NCI-H146 (cell line): ENCODE measurements at places on chromosomes 1 and 21.

- no peak for DNase-seq
Measured at GRCh38 chr1:19533626-19534025, 48.3 kb upstream of the CAPZB start.

GRCh38 chr1:71399594-71399993 is 318.8 kb upstream of the ZRANB2 start:
- DNase-seq: no peak

DNA sequence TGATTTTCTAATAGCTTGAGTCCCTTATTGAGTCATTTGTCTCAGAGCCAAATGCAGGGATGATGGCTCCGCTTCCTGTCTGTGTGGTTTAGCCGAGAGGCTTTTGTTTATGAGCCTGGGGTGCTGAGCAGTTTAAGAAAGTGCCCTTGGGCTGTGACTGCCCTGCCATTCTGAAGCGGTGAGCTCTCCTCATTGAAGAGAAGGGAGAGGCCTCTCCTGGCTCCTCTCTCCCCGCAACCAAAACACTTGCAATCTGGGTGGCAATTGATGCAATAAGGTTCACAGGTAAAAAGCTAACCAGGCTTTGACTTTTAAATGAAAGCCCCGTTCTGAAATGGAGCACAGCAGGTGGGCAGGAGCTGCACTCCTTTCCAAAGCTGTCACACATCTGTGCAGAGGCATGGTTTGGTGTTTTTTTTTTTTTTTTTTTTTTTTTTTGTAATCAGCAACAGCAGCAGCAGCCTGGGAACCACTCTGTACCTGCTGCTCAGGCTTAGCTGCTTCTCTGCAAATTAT is 403.7 kb downstream of the SIPA1L2 start:
- peak; percentile 82 for DNase-seq

- DNase-seq: no peak
Measured at GRCh38 chr1:191582169-191582568, 576.1 kb upstream of the RGS18 start.

DNA sequence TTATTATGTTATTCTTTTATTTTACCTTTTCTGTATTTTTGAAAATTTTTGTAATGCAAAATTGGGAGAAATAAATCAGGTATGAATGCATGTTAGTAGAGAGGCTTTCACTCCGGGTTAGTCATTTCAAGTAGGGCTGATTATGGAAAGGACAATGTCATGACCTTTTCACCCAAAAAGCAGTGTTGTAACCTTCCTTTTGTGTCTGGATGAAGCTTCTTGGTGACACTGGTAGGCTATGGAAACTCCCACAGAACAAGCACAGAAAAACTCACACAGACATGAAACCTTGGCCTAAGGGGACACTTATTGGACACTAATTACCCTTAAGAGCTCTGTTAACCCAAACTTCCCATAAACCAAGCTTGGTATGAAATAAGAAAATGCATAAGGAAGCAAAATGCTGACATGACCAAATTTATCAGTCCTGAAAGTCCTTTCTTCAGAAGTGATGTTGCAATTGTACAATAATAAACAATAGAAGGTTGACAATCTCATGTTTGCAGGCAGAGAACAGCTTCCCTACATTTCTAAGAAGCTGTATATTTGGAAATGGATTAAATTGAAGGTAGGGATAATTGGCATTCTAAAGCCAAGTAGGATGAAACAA is 70.0 kb upstream of the KCNJ15 start:
- DNase-seq: no peak

GRCh38 chr1:53460666-53461322 is 1.6 kb downstream of the DMRTB1 start:
- DNase-seq: no peak

DNA sequence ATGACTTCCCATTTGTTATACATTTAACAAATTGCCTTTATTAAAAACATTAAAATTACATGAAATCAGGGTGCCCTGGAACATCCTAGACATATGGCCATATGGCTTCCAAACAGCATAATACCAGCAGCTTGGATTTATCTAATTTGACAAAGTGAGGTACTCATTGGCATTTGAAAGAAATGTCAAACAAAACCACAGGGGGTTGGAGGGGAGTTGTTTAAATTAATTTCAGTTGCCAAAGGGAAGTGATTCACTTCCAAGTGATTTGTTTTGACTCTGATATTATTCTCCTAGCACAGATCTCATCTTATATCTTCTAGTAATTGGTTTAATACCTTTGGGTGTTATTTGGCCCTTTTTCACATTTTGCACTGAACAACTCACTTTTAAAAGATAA is 24.5 kb upstream of the POU2F1 start:
- peak; percentile 82 for DNase-seq

DNA sequence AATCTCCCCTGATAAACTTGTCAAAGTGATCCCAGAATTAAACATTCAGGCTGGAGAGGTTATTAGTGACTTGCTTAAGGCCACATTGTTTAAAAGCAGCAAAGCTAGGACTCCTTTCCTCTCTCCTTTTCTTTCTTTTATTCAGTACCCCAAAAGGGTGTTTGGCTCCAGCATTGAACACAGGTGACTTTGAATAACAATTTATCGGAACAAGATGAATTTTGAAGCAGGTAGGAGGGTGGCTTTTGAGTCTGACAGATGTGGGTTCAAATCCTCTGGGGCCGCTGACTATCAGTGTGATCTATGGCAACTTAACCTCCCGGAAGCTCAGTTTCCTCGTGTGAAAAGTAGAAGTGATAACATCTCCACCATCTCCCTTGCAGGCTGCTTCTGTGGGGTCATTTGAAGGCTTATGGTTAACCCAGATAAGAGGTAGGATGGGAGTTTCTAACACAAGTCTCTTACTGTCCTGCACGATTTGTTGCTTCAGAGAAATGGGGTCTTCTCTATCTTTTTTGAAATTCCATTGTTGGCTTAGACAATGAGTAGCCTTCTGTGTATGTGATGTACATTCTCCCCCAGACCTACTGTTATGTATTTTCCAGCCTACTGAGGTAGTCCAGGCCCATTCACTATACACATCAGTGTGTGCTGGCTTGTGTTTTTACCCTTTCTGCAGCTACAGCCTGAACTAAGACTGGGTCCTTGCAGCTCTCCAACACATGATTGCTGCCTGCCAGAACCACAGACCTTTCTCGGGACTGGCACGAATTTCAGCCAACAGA is 29.0 kb downstream of the JUN start:
- DNase-seq: no peak

DNA sequence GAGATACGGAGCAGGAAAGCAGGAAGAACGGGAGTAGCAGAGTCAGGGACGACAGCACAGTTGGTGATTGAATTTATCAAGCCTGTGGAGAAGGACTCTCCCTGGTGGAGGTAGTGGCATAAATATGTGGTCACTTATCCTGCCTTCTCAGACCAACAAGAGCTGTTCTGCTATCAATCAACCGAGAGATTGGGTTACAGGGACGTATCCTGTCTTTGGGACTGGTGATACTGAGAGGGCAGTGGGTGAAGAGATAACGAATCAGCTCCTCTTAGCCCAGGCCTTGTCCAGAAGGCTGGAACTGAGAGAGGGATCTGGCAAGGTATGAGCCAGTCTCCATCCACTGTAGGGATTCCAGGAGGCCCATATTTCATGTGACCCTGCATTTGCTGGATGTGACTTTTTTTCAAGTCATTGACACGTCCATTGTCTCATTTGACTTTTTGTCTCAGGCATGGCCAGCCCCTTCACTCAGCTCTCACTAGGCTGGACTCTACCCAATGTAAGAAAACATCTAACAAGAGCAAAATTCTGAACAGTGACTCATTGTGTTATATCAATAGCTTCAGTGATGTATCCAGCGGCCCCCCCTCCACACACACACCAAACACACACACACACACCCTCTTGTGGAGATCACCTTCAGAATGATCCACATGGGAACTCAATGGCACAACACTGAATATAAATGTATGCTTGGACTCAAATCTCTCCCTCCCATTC is 11.3 kb downstream of the C1orf116 start:
- no peak for DNase-seq

DNA sequence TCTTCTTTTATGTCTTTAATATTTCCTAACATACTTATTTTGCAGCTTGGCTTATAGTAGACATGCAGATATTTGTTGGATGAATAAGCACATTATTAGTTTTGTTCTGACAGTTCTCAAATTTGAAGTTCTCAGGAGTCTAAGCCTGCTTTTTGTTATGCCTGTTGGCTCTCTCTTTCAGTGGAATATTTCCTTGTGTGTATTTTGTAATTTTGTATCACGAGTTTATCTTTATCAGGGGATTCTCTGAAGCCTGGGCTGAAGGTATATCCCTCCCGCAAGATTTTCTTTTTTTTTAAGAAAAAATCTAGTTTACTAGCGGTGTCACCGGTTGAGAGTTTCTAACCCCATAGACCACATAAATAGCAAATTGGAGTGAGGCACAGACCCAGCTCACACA is 105.9 kb downstream of the RGL1 start:
- DNase-seq: no peak

- no peak for DNase-seq
Measured at GRCh38 chr1:238745069-238745468, 641.3 kb upstream of the CHRM3 start.

DNA sequence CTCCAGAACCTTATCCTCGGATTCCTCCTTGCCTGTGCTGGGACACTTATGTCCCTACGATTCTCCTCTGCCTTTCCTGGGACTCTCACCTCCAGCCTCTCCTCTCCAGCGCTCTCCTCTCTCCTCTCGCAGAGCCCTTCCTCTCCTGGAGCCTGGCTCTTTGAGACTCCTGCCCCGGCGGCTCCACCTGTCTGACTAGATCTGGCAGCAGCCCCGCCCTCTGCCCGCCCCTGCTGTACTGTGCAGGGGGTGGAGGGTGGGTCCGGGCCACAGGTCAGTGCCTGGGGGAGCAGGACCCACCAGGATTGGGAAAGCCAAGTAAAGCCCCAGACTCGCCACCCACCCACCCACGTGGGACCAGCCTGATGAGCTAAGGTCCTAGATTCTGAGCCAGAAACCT is 1.6 kb downstream of the ELOVL1 start:
- DNase-seq: peak; percentile 9

DNA sequence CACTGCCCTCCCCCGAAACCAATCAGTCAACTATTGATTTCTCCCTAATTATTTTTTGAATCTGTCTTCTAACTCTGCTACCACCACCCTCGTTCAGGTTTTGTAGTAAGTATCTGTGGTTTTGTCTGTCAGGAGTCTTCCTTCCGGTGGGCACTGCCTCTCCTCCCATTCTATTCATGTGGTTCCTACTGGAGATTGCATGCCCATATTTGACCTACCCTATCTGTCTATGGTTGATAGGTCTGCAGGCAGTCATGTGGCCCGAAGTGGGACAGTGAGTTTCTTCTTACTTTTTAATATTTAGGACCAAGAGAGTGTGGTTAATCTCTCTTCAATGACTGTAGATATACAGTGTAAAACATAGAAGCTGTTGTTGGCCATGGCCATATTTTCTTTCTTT is 17.8 kb upstream of the MAST2 start:
- no peak for DNase-seq

GRCh38 chr21:40540216-40540615 is 306.7 kb downstream of the DSCAM start:
- DNase-seq: no peak

- no peak for DNase-seq
Measured at GRCh38 chr1:211089536-211089935, 44.4 kb downstream of the KCNH1 start.

DNA sequence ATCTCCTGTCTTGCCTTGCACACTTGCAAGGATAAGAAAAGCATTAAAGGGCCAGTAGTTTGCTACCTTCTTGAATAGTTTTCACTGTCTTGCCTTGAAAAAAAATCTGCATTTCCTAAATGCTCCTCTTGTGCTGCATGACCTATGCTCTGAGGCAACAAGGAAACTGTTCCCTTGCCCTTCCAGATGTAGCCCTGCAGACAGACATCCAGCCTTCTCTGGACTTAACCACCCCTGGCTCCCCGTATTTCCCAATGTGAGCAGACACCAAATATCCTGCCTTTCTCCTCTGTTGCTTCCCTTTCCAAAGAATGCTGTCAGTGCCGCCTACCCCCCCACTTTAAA is 177.6 kb downstream of the GABPA start:
- no peak for DNase-seq

DNA sequence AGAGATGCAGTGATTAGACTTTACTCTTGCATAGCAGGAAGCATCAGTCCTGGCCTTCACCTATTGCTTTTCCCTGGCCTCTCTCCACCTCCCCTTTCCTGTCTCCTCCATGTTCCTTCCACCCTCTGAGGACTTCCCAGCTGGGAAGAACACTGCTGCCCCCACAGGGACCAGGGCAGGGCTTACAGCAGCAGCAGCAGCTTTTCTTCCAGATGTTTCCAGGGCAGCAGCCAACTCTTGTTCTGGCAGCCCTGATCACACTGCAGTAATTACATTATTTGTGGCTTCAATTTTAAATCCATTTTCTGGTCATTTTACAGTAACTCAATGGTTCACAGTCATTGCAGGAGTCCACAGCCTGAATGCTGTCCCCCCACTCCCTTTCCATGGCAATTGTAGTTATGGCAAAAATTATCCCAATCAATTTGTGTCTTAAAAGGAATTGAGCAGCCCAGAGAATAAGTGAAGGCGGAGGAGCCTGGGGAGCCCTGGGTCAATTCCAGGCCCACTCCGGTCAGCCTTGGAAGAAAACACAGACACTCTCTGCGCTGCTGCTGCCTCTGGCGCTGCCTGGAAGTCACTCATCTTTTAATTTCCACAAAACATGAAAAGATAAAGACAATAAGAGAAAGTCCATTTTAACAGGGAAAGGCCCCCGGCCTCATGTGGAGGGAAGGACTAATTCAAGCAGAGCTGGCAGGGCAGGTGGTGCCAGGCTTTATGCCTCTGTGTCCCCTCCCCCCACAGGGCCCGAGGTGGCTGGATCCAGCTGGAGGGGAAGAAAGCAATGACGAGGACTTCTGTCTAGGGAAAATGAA is 148.6 kb downstream of the GRIK3 start:
- peak; percentile 7 for DNase-seq

- no peak for DNase-seq
Measured at GRCh38 chr1:216826214-216826613, 103.0 kb upstream of the ESRRG start.

- DNase-seq: no peak
Measured at GRCh38 chr1:202230061-202230938, 36.7 kb downstream of the LGR6 start.

GRCh38 chr1:14280909-14281308 is 317.6 kb upstream of the KAZN start:
- DNase-seq: no peak

- no peak for DNase-seq
Measured at GRCh38 chr1:8424539-8425116, 106.7 kb downstream of the SLC45A1 start.

GRCh38 chr21:31354122-31354521 is 10.1 kb upstream of the TIAM1 start:
- DNase-seq: no peak

GRCh38 chr1:210291786-210292230 is 36.9 kb upstream of the HHAT start:
- DNase-seq: no peak

GRCh38 chr1:214823311-214824117 is 220.5 kb downstream of the CENPF start:
- peak; percentile 13 for DNase-seq

DNA sequence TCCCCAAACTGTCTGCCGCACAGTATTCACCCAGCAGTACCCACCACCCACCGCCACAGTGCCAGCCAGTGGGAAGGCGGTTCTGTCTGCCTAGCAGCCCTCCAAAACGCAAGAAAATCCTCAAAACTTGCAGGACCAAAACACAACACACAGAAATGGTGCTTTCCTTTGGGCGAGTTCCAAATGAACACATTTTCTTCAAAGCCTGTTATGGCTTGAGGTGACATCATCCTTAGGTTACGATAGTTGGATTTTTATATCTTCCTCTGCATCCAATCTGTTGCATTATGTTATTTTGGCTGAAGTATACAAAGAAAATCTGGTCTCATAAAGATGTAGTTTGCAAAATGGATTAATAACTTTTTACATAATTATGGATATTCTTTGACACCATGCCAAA is 8.4 kb upstream of the SPRR3 start:
- no peak for DNase-seq

- DNase-seq: no peak
Measured at GRCh38 chr21:34771512-34772028, 102.8 kb downstream of the CLIC6 start.
